Mammary epithelial cell (primary cell): ENCODE measurements at places on chromosomes 5 and 9. TPM values are rescaled to one million over a fixed set of nuclear protein-coding genes. Genes with fewer than 3 reads are reported as not detected.

The SLC1A3 gene
- total RNA-seq = 8.3 and 21.7 TPM in 2 replicates

- no peak for DNase-seq
These were observed 10.9 kb upstream of the HDHD3 start for GRCh38 chr9:113387560-113388230.

GRCh38 chr5:34716986-34717385 lies 60.9 kb downstream of the RAI14 start:
- no peak for DNase-seq

The GRM6 gene
- not detected for total RNA-seq

- DNase-seq = no peak
These were observed 59.6 kb downstream of the TSTD2 start for GRCh38 chr9:97573482-97574073.

The MSX2 gene
- 2.0 TPM for total RNA-seq

GRCh38 chr5:173399851-173400250 lies 71.6 kb upstream of the STC2 start:
- no peak for DNase-seq

- DNase-seq = no peak
These were observed 15.5 kb upstream of the LOX start for GRCh38 chr5:122093415-122094180.

GRCh38 chr9:129432297-129433154 lies 188.4 kb downstream of the C9orf50 start:
- DNase-seq = no peak

- peak; percentile 30 for DNase-seq
These were observed 30.3 kb downstream of the TYRP1 start for GRCh38 chr9:12723409-12724028.

- peak; percentile 28 for DNase-seq
These were observed 9.3 kb upstream of the ANKDD1B start for GRCh38 chr5:75601996-75602395.

The HSD17B3 gene
- not detected for total RNA-seq

DNA sequence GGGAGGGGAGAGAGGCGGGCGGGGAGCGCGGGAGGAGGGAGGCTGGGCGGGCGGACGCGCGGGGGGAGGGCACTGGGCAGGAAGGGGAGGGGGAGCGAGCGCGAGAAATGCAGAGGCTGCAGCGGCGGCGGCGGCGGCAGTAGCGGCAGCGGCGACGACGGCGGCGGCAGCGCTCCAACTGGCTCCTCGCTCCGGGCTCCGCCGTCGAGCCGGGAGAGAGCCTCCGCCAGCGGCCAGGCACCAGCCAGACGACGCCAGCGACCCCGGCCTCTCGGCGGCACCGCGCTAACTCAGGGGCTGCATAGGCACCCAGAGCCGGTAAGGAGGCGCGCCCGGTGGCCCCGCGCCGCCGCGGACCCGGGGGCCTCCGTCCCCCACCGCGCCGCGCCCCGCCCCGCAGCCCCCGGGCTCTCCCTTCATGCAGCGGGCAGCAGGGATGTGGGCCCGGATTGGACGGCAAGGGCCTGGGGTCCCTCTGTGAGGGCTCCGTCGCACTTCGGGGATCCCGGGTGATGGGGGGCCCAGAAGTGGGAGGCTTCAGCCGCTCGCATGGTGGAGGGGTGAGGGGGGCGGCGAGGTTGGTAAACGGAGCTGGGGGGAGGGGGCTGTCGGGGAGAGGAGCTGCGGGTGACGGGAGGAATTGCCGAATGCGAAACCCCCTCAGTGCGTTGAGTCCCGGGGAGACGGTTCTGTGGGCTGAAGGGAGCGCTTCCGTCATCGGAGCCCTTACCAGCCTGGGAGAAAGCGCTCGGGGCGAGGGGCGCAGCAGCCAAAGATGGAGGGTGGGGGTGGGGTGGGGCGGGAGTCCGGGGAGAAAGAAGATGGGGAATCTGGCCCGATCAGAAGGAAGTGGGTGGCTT lies at the start of gene BASP1:
BASP1 (plus strand) TSS at position 139 of the 860 bp plus-strand sequence. CDS start 57,586 bp downstream, outside the sequence.
- DNase-seq = peak; percentile 65

GRCh38 chr9:134381671-134382516 lies 55.6 kb downstream of the RXRA start:
- no peak for DNase-seq

DNA sequence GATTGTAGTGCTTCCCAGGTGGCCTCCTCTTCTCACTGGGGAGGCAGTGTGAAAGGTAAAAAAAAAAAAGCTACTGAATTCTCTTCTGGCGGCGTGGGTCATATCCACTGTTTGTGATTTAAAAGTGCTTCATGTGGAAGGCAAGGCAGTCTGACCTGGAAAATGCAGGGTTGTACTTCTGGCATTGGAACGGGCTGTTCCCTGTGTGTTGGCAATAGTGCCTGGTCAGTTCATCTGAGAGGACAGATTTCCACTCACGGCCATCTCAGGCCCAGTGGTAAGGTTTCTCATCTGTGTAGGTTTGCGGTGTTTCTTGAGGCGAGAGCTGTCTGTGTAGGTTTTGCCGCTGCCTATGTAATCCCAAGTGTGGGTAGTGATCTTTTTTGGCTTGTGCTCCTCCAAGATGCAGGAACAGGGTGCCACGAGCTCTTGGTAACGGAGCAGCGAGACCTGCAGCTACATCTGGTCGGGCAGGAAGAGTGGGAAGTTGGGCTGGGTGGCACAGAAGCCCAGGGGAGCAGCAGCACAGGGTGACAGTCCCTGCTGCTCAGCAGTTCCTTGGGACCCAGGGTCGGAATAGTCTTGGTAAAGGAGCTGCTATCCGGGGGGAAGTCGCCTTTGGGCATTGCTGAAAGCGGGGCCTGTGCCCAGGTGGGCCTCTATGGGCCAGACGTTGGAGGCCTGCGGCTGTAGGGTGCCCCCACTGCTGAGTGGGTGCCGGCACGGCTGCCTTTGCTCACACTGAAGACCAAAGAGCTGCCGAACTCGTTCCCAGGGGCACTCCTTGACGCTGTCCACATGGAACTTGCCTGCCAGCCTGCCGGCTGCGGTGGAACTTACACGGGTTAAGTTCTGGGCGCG lies 11.2 kb downstream of the RCL1 start:
- no peak for DNase-seq

The TMOD1 gene
- total RNA-seq = 0.19 TPM in 1 of 2 replicates, not detected in the other
